Stimulated activated CD8-positive, alpha-beta memory T cell treated with anti-CD3 and anti-CD28 coated beads, Interleukin-7, amount 100 ng/mL, for 1 hour (primary cell): ENCODE measurements at places on chromosomes 3 and 15.

- no peak for DNase-seq
Observed at GRCh38 chr3:83842511-83842910, 1116.3 kb upstream of the CADM2 start.

- no peak for DNase-seq
Observed at GRCh38 chr3:189625572-189625971, 5.6 kb upstream of the TP63 start.

- DNase-seq, result no peak
Observed at GRCh38 chr3:10694179-10694578, 121.8 kb upstream of the SLC6A11 start.

GRCh38 chr3:60630953-60631352 is 620.3 kb downstream of the FHIT start:
- DNase-seq, result no peak

- DNase-seq, result no peak
Observed at GRCh38 chr15:53477981-53478766, 281.3 kb downstream of the WDR72 start.

DNA sequence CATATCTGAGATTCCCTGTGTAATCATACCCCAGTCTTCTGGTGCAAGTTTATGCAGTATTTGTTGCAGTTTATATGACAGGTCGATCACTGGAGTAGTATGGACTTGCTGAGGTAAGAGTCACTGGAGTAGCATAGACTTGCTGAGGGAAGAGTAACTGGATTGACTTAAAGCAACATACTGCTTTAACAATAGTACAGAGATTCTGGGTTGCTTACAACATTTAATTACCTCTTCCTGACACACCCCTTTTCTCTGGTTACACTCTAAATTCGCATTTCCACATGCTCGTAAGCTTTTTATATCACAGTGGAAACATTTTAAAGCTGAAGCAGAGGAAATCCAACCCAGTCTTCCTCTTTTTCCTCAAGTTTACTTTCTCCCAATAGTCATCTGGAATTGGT is 11.8 kb downstream of the AAGAB start:
- no peak for DNase-seq
